ENCODE measurements at places on chromosomes 5 and 9.

- DNase-seq = no peak
These were observed 6.5 kb downstream of the HIGD2A start for GRCh38 chr5:176394881-176395675.

DNA sequence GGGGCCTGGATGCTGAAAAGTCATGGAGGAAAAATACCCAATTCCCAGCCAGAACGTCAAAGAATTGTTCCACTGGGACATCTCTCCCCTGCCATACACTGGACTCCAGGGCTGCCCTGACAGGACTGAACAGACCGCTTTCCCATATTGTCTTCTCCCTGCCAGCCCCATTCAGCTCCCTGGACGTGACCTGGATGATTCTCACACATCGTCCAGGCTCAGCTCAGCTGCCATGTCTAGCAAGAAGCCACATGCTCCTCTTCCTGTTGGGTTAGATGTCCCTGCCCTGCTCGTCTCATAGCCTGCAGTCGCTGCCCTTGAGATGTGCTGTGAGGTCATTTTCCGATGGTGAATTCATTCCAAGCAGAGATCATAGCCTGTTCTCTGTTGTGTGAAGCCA is 37.4 kb downstream of the FOXI1 start:
- DNase-seq = no peak

GRCh38 chr9:2248768-2249265 is 233.7 kb downstream of the SMARCA2 start:
- no peak for DNase-seq

GRCh38 chr9:16869131-16869881 is 1.2 kb downstream of the BNC2 start:
- DNase-seq = no peak

GRCh38 chr5:147483961-147484707 is 25.7 kb downstream of the DPYSL3 start:
- DNase-seq = peak; percentile 44

DNA sequence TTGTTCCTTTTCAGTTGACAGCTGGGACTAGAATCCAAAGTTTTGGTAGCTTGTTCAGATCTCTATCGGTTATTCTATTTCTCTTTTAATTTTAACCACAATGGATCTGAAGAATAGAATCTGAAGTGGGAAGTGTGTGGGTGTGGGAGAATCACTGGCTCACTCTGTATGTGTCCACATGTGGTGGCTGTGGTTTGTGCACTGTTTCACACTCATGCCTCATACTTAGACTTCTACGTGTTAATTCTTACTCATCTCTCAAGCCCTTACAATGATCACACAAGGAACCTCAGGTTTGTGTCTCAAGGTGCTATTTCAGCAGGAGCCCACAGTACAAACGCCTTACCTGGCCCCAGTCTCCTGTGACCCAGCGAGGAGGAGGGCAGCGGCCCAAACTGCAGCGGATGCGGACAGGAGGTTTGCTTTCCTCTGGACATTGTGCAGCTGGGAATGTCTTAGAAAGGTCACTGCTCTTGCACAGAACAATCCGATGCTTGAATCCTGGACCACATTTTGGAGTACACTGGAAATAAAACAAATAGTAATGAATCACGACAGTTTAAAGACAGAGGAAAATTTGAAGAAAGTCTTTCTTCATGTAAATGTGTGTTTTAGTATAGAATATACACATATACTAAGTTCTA is 309.1 kb downstream of the ADAMTS6 start:
- no peak for DNase-seq

DNA sequence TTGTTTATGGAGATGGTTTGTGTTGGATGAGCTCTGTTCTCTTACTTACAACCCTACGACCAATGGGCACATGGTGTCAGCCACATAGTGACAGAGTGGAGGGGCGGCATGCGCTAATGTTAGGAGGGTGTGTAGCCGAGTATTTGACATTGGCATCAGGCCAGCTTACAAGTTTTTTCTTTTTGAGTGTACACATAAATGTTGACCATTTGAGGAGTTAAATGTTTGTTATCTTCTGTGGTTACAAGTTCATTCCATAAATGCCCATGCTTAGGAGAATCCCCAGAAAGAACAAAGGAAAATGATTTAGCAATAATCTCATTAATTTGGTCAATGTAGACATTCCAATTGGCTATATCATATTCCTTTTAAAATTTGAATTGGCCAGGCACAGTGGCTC is 180.1 kb upstream of the ELL2 start:
- no peak for DNase-seq

- DNase-seq = no peak
These were observed 399.8 kb downstream of the OSTF1 start for GRCh38 chr9:75487856-75488718.

DNA sequence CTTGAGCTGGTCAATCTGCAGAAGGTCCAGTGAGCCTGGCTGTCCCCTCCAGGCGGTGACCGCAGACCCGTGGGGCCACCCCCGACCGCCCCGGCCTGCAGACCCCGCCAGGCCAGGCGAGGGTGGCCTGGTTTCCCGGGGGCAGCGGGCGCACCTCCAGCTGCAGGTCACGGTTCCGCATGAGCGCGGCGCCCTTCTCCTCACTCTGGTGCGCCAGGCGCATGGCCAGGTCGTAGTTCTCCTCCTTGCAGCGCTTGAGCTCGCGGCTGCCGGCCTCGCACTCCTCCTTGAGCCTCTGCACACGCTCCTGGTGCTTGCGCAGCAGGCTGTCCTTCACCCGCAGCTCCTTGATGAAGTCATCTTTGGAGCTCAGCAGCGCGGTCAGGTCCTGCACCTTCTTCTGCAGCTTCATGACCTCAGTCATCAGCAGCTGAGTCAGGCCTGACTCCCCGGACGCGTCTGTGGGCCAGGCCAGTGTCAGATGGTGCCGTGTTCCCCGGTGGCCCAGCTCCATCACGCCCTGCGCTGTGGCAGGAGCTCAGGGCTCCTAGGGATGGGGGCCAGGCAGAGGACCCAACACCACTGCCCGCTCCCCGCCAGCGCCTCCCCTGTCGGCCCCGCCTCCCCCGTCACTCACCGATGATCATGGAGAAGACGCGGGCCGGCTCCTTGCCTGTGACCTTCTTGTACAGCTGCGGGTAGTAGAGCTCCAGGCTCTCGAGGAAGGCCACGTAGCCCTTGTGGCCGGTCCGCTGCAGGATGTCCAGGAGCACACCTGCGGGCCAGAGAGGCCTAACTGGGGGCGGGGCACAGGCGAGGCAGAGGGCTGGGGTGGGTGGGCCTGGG is 2.6 kb downstream of the CARD9 start:
- no peak for DNase-seq

DNA sequence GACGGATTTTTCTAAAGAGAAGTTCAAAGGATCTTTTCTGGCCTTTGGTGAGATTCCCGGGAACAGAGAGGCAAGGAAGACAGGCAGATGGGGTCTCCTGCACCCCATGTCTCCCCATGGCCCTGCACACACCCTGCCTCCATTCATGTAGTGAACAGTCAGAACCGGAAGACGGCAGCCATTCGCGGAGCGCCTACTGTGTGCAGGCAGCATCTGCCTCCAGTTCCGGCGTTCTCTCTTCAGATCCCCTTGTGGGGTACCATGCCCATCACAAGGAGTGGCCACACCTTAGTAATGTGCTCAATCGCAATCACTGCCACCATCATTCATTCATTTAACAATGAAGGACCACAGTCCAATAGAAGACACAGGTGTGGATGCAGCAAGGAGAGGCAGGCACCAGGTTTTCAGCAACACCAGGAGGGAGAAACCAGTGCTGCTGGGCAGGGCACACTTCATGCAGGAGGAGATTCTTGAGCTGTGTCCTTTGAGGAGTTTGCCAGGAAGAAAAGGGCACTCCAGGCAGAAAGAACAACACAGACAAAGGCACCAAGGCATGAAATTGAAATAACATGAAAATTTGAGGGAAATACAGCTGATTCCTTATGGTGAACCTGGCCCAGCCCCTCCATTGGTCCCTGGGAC is 171.5 kb upstream of the PHYKPL start:
- no peak for DNase-seq

- no peak for DNase-seq
These were observed 58.4 kb upstream of the FBXL7 start for GRCh38 chr5:15441433-15442192.

GRCh38 chr9:4238522-4238921 is 61.3 kb downstream of the GLIS3 start:
- no peak for DNase-seq
